ENCODE measurements at places on chromosomes 16 and 17.

- no peak for DNase-seq
These were observed at the start of gene FOXF1 for GRCh38 chr16:86510465-86511261. Gene FOXF1 (plus strand): TSS chr16:86510527. CDS start chr16:86510570, 43 bp downstream.

DNA sequence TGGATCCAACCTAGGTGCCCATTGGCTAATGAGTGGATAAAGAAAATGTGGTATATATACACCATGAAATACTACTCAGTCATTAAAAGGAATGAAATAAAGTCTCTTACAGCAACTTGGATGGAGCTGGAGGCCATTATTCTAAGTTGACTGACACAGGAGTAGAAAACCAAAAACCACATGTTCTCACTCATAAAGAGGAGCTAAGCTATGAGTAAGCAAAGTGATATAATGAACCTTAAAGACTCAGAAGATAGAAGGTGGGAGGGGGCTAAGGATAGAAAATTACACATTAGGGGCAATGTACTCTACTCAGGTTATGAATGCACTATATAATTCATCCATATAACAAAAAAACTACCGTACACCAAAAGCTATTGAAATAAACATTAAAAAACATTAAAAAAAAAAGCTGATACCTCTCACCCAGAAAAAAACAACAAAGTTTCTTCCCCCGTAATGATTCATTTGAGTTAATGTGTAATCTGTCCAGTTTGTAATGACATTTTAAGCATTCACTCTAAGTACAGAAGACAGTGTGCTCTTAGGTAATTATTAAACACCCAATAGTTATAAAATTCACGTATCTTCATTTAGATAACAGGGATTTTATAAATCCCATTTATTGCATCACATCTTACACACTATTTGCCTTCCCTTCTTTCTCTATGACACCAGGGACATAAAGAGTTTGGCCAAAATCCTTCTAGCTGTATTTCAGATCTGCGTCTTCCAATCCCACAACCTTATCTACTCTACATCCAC is 941.5 kb downstream of the CDH11 start:
- DNase-seq: no peak

GRCh38 chr16:85479972-85480726 is 133.0 kb upstream of the GSE1 start:
- DNase-seq: no peak

- DNase-seq: no peak
These were observed 201.5 kb upstream of the CACNG5 start for GRCh38 chr17:66633317-66633965.

GRCh38 chr17:17043461-17044271 is 1.4 kb downstream of the MPRIP start:
- no peak for DNase-seq

DNA sequence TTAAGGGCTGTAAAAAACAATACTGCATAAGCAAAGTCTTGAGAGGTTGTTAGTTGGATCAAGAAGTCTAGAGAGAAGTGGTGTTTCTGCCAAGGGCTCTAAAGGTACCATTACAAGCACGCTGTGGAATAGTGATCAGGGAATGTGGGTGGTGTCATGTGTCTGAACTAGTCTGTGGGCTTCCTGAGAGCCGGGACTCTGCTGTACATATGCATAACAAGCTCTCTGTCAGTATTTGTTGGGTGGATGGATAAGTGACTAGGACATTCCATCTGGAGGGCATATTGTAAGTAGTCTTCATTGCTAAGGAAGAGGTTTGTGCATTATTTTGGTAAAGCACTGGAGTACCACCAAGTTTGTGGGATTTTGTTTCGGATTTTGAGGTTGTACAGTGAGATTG is 209.5 kb downstream of the LGALS9B start:
- no peak for DNase-seq

- no peak for DNase-seq
These were observed 62.2 kb downstream of the MPRIP start for GRCh38 chr17:17104494-17104893.

- no peak for DNase-seq
These were observed 7.9 kb upstream of the GSDMA start for GRCh38 chr17:39954876-39955275.

- no peak for DNase-seq
These were observed 3.6 kb upstream of the MMP15 start for GRCh38 chr16:58021661-58022551.

- DNase-seq: no peak
These were observed 209.4 kb upstream of the CIBAR2 start for GRCh38 chr16:85321509-85322271.

- no peak for DNase-seq
These were observed 37.9 kb upstream of the PIK3R6 start for GRCh38 chr17:8905331-8905730.

DNA sequence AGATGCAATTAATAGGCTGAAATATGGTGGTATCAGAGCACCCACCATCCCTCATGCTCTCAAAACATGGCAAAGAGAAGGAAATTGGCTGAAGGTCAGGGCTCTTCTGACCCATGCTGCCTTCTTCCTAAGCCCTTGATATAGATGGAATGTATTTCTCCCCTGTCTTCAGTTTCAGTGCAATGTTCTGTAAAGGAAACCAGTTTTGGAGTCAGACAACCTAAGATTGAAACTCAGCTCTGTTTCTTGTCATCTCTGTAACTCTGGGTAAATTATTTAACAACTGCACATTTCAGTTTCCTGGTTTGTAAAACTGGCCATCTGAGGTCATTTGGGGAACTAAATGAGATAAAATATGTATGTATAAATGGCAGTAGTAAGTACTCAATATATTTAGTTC is 243.9 kb downstream of the CA10 start:
- no peak for DNase-seq

DNA sequence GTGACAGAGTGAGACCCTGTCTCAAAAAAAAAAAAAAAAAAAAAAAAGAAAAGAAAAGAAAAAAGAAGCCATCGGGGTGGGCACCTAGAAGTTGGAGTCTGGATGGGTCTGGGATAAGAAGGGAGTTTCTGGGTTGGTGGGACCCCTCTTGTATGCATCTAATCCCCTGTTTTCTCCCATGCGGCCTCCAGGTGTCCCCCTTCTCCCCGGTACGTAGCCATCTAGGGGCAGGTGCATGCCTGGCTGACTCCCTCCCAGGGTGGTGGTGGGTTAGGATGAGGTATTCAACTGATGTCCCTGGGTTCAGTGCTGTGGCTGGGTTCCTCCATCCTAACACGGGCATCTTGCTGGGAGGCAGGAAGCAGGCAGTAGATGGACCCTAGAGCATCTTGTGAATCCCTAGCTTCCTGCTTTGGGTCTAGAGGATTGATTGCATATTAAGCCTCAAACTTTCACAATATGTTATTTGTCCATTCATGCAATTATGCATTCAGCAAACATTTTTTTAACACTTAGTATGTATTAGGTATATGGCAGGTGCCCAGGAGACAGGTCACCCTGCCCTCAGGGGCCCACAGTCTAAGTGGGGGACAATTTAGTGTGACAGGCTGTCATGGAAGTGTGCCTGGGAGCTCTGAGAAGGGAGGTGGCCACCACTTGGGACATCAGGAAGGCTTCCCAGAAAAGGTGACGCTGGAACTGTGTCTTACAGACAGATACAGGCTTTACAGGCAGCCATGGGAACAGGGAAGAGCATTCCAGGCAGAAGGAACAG is 13.1 kb downstream of the FMNL1 start:
- DNase-seq: peak; percentile 45

DNA sequence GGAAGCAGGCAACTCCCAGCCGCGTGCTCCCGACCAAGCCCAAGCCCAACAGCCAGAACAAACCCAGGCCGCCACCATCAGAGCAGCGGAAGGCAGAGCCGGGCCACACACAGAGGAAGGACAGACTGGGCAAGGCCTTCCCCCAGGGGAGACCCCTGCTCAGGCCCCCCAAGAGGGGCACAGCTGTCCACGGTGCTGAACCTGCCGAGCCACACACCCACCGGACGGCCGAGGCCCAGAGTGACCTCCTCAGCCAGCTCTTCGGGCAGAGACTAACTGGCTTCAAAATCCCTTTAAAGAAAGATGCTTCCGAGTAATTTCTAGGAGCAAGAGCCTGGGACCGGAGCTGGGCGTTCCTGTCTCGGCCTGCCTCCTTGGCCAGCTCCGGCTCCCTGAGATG is 14.1 kb upstream of the ZFPM1 start:
- DNase-seq: no peak

DNA sequence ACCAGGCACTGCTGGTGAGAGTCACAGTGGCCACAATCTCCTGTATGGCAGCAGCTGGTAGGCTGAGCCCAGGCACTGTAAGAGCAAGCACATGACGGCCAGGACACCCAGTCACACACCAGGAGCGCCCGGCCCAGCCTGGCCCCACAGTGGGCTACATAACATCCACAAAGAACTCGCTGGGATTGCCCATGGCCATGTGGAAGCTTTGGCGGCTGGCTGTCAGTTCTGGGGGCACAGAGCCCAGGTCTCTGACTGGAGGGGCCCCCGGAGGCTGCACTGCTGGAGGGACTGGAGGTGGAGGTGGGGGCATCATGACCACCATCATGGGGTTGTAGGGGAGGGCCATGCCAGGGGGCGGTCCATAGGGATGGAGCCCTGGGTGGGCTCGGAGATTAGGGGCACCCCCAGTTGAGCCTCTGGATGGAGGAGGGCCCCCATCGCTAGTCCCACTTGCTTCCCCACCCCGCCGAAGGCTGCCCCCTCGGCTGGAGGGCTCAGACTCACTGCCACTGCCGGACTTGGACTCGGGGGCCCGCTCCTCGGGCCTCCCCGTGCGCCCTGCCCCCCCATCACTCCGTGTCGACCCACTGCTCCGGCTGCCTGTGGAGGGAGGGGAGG is 6.1 kb downstream of the ACADVL start:
- no peak for DNase-seq

DNA sequence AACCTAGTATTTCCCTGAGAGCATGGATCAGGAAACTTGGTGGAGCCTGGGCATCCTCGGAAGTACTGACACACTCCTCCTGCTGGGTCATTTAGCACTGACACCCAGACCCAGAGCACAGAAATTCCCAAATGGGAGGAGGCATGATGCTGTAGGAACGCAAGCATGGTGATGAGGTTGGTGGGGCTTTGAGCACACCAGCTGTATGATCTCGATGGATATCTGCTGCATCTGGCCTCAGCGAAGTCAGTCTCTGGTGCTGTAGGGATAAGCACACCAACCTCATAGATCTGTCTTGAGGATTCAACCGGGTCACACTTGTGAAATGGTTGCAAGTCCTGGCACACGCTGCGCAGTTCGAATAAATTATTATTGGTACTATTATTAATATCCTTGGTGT is 52.5 kb downstream of the SHISA6 start:
- DNase-seq: no peak

Data from effector CD4-positive, alpha-beta T cell (primary cell).